ENCODE measurements at places on chromosomes 13 and 19. TPM values are rescaled to one million over a fixed set of nuclear protein-coding genes. Genes with fewer than 3 reads are reported as not detected.

- DNase-seq: peak; percentile 70
- H3K27me3 ChIP-seq: peaks cover 15% of the 10 kb centered on the region
- peak within 1 kb of the TSS; percentile 93 for H3K4me3 ChIP-seq
- peaks cover 45% of the 10 kb centered on the region for H3K4me1 ChIP-seq
- H3K36me3 ChIP-seq: no peaks in the 10 kb centered on the region
- peak within 1 kb of the TSS; percentile 91 for H3K27ac ChIP-seq
These were observed at the start of gene ITM2B for GRCh38 chr13:48233046-48233888. Gene ITM2B, plus strand, starts transcription at chr13:48233206. Its CDS starts 155 bp downstream, at chr13:48233361.

DNA sequence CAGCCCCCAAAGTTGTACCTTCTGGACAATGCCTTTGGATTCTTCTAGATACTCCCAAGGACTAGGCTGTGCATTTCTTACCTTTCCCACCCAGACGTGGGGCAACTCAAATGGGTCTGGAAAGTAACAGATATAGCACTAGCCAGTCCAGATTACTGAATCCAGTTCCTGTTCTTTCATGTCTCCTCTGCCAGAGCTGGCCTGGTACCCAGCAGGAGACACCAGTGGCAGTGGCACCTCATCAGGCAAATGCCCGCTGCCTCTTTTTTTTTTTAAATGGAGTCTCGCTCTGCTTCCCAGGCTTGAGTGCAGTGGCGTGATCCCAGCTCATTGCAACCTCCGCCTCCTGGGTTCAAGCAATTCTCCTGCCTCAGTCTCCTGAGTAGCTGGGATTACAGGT, 43.2 kb downstream of the N4BP2L2 start:
- no peaks in the 10 kb centered on the region for H3K27me3 ChIP-seq
- H3K36me3 ChIP-seq: no peaks in the 10 kb centered on the region
- no peak overlapping the region for H3K4me3 ChIP-seq
- H3K27ac ChIP-seq: no peak overlapping the region

- peak overlapping the region; percentile 35 for H3K4me3 ChIP-seq
- H3K27ac ChIP-seq: peak overlapping the region; percentile 91
- H3K36me3 ChIP-seq: peaks cover 9% of the 10 kb centered on the region
- peaks cover 28% of the 10 kb centered on the region for H3K4me1 ChIP-seq
- H3K27me3 ChIP-seq: no peaks in the 10 kb centered on the region
- DNase-seq: peak; percentile 66
These were observed 545 bp upstream of the ISYNA1 start for GRCh38 chr19:18438331-18439024.

DNA sequence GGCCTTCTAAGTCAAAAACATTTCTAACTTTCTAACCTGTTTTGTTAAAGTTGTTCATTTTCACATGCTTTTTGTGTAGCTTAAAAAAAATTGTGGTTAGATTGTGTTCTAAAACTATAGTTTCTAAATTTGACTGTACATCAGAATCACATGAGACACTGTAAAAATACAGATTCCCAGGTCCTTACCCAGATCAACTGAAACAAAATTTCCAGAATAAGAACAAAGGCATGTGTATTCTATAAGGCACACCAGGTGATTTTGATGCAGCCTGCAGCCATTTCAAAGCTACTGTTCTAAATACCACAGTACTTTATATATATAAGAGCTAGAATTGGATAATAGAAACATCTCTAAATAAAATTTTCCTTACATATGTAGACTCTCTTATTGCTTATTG, 29.1 kb downstream of the INTS6 start:
- peaks cover 16% of the 10 kb centered on the region for H3K36me3 ChIP-seq
- DNase-seq: no peak
- H3K27me3 ChIP-seq: no peaks in the 10 kb centered on the region
- H3K27ac ChIP-seq: no peak overlapping the region

- H3K36me3 ChIP-seq: peaks cover 27% of the 10 kb centered on the region
- peaks cover 1% of the 10 kb centered on the region for H3K4me1 ChIP-seq
- H3K4me3 ChIP-seq: no peak overlapping the region
- H3K27me3 ChIP-seq: no peaks in the 10 kb centered on the region
- no peak for DNase-seq
These were observed 199.3 kb downstream of the KCNRG start for GRCh38 chr13:50214514-50214913.

DNA sequence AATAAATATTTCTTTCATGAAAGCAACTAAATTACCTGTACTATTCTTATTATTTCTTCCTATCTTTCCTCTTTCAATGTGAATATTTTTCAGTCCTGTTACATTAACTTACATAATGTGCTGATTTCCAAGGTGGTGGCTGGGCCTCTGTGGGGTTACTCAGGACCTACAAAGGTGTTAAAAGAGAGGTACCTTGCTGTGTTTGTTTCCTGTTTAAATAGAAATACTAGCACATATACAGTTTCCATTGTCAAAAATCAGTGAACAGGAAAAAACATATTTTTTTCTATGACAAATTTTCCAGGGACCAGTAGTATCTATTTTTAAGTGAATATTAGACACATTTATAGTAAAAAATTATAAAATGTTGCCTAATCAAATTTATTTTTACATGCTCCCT, 8.7 kb upstream of the PCDH9 start:
- no peak for DNase-seq
- peaks cover 11% of the 10 kb centered on the region for H3K4me1 ChIP-seq
- H3K36me3 ChIP-seq: no peaks in the 10 kb centered on the region

DNA sequence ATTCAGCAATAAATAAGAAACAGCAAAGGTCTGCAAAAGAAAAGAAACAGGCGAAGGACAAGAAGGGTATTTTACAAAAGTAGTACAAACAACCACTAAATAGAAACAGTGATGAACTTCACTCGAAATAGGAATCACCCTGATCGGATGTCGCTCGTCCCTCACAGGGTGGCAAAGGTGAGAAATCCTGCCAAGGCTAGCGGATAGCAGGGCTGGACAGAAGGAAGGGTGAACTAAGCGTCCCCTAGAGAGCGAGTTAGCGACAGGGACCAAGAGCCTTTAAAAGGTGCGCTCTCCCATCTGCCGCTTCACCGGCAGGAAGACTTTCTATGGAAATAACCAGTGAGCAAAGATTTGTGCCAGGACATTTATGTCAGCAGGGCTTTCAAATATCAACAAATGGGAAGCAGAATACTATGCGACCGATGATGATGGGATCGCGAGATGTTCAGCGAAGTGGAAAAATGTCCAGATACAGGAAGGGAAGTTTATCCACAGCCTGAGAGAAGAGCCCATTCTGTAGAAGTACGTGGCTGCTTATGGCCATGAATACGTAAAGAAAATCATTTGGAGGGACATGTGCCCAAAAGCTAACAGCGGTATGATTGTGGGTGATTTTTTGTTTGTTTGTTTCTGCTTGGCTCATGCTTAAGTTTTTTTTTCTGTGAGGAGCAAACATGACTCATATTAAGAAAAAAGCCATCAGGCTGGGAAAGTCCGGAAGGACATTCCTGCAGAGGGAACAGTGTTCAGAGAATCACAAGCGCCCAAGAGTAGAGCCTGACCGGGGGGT, 18.9 kb downstream of the ELAVL1 start:
- peaks cover 72% of the 10 kb centered on the region for H3K36me3 ChIP-seq
- H3K27me3 ChIP-seq: no peaks in the 10 kb centered on the region
- DNase-seq: no peak
- no peak overlapping the region for H3K4me3 ChIP-seq

DNA sequence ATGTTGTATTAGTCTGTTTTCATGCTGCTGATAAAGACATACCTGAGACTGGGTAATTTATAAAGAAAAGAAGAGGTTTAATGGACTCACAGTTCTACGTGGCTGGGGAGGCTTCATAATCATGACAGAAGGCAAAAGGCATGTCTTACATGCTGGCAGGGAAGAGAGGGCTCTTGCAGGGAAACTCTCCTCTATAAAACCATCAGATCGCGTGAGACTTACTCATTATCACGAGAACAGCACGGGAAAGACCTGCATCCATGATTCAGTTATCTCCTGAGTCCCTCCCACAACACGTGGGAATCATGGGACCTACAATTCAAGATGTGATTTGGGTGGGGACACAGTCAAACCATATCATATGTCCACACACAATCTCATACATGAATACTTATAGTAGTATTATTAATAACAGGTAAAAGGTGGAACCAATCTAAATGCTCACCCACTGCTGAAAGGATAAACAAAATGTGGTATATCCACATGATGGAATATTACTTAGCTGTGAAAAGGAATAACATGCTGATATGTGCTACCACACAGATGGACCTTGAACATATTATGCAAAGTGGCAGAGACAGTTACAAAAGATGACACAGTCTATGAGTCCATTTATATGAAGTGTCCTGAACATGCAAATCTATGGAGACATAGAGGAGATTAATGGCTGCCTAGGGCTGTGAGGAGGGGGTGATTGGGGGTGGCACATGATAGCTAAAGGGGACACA, 20.9 kb upstream of the CEBPA start:
- H3K4me3 ChIP-seq: no peak overlapping the region
- H3K27ac ChIP-seq: no peak overlapping the region
- peaks cover 3% of the 10 kb centered on the region for H3K27me3 ChIP-seq
- peaks cover 17% of the 10 kb centered on the region for H3K36me3 ChIP-seq

The ATP12A gene
- total RNA-seq: 2.7 TPM

The C1QTNF9B gene
- not detected for total RNA-seq

The KANK3 gene
- 8.0 TPM for total RNA-seq

The KCTD4 gene
- not detected for total RNA-seq

The CEACAM1 gene
- total RNA-seq: 1.2 TPM
